ENCODE measurements at places on chromosomes 4 and X.

- no peak for DNase-seq
Measured at GRCh38 chr4:11881947-11882346, 453.3 kb upstream of the HS3ST1 start.

DNA sequence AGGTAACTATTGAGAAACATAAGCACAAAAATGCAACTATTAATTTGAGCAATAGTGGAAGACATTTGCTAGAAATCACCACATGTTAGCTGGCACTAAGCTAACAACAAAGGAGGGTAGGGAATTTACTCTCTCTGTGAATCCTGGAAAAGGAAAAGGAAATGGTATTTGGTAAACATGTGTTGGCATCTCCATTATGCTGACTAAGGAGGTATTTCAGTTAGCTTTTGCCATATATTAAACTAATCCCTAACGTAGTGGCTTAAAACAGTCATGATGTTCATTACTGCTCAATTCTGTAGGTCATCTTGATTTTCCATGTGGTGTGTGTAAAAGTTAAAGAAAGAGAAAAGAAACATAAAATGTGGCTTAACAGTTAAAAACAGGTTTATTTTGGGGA is 1686.5 kb upstream of the PCDH7 start:
- DNase-seq = no peak

DNA sequence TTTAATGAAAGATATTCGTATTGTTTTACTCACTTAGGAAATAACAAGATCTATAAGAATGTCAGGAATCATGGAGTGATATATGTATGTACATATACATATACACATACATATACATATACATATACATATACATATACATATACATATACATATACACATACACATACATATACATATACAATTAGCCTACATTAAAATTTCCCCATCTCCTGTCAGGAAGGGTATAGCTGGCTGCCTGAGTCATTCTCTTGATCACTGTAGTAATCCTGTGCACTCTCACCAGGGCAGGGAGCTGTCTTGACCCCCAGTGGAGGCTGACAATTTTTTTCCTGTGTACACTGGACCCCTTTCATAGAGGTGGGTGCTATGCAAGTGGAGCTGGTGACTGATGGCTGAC is 23.3 kb upstream of the MAGEA11 start:
- DNase-seq = no peak

- DNase-seq = no peak
Measured at GRCh38 chr4:146439999-146440398, 81.7 kb downstream of the SLC10A7 start.

- no peak for DNase-seq
Measured at GRCh38 chr4:185712350-185713024, 99.5 kb downstream of the SORBS2 start.

GRCh38 chr4:2816401-2816954 is 23.6 kb downstream of the SH3BP2 start:
- DNase-seq = no peak
